ENCODE measurements at places on chromosomes 3 and 15. TPM values are rescaled to one million over a fixed set of nuclear protein-coding genes. Genes with fewer than 3 reads are reported as not detected.
A peak's percentile ranks its signal among the peaks of the same experiment; 100 is the strongest.

DNA sequence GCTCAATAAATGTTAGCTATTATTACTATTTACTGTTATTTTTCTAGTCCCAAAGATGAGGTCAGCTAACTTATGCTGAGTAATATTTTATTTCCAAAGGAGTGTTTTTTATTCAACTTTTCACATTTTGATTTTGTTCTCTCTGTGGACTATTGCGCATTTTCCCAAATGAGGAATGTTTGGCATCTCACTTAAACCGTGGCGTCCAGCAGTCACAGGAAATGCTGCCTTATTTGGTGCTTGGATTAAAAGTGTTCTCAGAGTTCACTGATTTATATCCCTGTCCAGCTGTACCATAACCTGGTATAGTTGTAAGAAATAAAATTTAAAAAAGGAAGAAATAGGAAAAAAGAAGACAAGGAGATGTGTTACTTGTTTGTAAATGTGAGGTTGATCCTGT is 166.8 kb downstream of the THSD4 start:
- DNase-seq = peak; percentile 45

CLSTN2 gene
- polyA plus RNA-seq = 1.4 TPM

GRCh38 chr3:31851278-31851677 is 129.8 kb downstream of the OSBPL10 start:
- no peak for DNase-seq

DNA sequence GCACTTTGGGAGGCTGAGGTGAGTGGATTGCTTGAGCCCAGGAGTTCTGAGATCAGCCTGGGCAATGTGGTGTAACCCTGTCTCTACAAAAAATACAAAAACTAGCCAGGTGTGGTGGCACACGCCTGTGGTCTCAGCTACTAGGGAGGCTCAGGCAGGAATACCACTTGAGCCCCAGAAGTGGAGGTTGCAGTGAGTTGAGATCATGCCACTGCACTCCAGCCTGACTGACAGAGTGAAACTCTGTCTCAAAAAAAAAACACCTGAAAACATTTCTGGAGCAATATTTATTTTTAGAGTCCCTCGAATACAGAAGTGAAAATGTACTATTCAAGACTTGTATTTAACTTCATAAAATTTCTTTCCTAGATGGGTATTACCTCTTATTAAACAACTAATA is 4.6 kb downstream of the SPCS1 start:
- no peak for DNase-seq

CKMT1A gene
- polyA plus RNA-seq = not detected

SAMMSON gene
- not detected for polyA plus RNA-seq

DNA sequence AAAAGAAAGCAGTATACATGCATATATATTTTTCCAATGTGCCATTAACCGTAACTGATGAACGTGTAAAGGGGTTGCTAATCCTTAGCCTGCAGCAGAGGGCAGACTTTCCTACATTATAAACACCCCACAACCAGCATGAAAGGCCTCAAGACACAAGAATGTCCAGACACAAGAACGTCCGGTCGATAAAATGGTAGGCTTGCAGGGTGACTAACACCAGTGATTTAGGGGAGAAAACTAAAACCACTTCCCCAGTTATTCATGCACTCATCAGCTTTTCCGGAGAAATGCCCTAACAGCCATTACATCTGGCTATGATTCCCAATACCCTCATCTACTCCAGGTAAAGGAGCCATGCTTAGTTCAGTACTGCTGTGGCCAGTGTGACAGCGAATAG is 57.4 kb downstream of the LRTM1 start:
- DNase-seq = peak; percentile 88

- DNase-seq = no peak
Measured at GRCh38 chr3:46913644-46914043, 36.1 kb downstream of the PTH1R start.

DNA sequence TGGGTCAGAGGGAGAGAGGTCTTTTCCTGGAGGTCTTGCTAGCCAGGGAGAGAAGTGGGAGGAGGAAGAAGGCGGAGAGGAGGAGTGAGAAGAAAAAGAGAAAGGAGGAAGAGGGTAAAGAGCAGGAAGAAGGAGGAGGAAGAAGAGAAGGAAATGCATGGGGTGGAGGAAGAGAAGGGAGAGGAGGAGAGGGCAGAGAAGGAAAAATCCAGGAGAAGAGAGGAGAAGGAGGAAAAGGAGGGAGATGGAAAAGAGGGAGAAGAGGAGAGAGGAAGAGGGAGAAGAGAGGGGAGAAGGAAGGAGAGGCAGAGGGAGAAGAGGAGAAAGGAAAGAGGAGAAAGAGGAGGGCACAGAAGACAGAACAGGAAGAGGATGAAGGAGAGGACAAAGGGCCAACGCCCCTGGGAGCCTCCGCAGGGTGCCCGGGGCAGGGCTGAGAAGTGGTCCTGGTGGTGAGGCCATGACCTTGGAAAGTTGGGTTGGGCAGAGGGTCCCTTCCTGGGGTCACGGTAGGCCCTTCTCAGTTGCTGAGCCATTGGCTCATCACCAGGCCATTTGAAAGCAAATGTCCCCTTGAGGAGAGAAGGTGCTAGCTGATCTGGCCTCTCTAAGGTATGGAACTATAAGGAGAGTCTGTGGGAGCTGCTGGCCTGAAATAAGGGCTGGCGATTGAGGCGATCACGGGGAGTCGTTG is 1.2 kb upstream of the SEMA3F start:
- DNase-seq = no peak

TGM4 gene
- polyA plus RNA-seq = not detected

ATP13A4 gene
- polyA plus RNA-seq = 0.10 TPM

DNA sequence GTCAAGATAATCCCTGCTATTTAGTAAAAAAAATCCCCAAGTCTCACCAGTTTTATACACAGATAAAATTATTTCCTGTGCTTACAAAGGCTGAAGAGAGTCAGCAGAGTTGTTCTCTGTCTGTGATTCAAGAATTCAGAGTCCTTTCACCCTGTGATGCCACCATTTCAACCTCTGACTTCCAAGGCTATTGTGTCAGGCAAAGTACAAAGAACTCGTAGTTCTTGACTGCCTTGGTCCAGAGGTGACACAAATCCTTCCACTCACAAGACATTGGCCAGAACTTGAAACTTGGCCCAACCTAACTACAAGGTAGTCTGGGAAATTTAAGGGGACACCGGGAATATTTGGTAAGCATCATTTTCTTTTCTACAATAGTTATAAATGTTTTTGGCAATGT is 34.9 kb upstream of the CMC1 start:
- no peak for DNase-seq

DNA sequence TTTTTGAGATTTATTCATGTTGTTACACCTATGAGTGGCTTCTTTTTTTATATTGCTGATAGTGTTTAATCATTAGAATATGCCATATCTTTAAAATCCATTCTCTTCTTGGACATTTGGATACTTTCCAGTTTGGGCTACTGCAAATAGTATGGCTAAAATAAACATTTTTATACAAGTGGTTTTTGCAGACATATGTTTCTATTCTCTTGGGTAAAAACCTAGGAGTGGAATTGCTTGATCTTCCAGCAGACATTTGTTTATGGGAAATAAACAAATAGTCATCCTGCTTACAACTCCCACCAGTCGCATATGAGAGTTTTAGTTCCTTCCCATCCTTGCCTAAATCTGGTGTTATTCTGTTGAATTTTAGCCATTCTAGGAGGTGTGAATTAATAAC is 193.1 kb downstream of the ALCAM start:
- DNase-seq = no peak

DNA sequence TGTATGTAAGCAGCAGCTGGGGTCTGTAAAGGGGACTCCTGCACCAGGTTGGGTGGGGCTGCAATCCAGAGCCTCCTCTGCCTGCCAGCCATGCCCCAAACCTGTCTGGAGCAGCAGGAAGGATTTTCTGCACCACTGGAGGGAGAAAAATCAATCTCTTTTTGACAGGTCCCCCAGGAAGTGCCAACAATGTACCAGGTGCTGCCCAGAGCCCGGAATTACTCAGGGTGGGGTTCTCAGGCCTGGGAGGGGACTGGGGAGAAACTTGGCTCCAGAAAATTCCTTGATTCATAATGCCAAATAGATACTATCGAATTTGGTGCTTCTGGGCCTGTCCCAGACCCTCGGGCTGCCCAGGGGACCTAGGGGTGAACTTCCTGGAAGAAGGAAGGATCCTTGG is 52.6 kb downstream of the WNT7A start:
- no peak for DNase-seq

- no peak for DNase-seq
Measured at GRCh38 chr3:11050666-11051323, 58.2 kb downstream of the SLC6A1 start.

DNA sequence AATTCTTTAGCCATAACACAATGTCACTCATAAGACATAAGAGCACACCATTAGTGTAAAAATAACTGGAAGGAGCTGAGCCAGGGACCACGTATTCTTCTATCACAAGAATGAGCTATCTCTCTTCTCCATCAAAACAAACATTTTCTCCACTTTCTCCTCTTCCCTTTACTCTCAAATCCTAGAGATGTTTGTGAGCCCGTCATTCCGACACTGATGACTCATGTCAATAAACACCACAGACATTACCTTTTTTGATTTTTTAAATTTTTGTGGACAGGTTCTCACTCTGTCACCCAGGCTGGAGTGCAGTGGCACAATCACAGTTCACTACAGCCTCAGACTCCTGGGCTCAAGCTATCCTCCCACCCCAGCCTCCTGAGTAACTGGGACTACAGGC is 86.6 kb downstream of the MEX3B start:
- no peak for DNase-seq

- peak; percentile 93 for DNase-seq
Measured at GRCh38 chr3:172153335-172153861, 114.0 kb downstream of the FNDC3B start.

GRCh38 chr15:92780843-92781242 is 119.3 kb upstream of the CHD2 start:
- no peak for DNase-seq

DNA sequence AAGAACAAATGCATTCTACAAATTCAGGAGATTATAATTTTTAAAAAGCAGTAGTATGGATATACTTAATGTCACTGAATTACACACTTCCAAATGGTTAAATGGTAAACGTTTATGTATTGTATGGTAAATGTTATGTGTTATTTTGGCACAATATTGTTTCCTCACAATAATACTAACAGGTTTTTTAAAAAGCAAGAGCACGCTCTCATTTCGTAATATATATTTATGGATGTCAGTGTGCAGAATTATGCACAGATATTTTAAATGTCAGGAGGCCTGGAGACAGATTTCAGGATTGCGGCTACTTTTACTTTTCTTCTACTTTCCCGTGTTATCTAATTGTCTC is 533 bp downstream of the ZNF445 start:
- no peak for DNase-seq

DGKG gene
- polyA plus RNA-seq = not detected

SLCO2A1 gene
- 5.4 TPM for polyA plus RNA-seq

DNA sequence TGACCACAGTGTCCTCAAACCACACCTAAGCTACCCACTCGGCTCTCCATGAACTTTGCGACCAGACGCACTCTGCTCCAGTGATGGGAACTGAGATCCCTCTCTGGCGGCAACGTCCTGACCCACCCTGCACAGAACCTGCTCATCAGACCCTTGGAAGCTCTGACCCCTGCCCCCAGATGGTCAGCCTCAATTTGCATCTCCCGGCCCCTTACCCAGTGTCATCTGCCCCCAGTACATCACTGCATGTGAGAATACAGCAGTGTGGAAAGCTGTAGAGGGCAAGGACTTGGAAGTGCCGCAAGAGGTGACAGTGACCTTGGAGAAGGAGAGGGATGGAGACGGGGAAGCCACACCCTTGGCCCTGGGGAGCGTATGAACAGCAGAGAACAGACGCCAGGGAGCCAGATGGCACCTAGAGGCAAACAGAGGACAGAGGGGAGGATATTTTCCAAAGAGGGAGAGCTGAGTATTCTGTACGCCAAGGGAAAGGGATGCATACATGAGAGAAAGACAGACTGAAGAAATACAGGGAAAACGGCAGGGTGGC is 192.0 kb downstream of the XXYLT1 start:
- no peak for DNase-seq

TPRG1 gene
- 0.16 TPM for polyA plus RNA-seq

IL12A gene
- 0.50 TPM for polyA plus RNA-seq

DNA sequence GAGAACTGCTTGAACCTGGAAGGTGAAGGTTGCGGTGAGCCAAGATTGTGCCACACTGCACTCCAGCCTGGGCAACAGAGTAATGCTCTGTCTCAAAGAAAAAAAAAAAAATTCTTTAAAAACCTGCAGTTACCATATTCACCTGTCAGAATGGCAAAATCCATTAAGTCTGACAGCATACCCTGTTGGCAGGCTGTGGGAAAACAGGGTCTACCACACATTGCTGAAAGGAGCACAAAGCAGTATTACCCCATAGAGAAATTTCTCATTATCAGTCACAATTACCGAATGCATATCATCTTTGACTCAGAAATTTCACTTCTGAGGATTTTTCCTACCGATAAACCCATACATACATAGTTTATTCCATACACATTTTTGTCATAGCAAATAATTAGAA is 264.1 kb upstream of the SLCO3A1 start:
- DNase-seq = no peak

- no peak for DNase-seq
Measured at GRCh38 chr15:31062911-31063310, 38.6 kb downstream of the TRPM1 start.

GRCh38 chr3:23919628-23920027 is 2.7 kb downstream of the RPL15 start:
- no peak for DNase-seq

RTP2 gene
- not detected for polyA plus RNA-seq

All from BJ (cell line).